Body of pancreas (tissue), 4 donors: ENCODE measurements at places on chromosomes 3 and 15. TPM values are rescaled to one million over a fixed set of nuclear protein-coding genes. Genes with fewer than 3 reads are reported as not detected.

GAP43 gene
- total RNA-seq = not detected

ROBO2 gene
- total RNA-seq = 1.3 TPM

TMEM212 gene
- total RNA-seq = not detected

- no peak overlapping the region for H3K4me3 ChIP-seq
- no peaks in the 10 kb centered on the region for H3K27me3 ChIP-seq
- no peaks in the 10 kb centered on the region for H3K4me1 ChIP-seq
- no peak for DNase-seq
Measured at GRCh38 chr3:143090976-143091837, 28.4 kb upstream of the CHST2 start.

DOCK3 gene
- total RNA-seq = 0.52 TPM
